ENCODE measurements at places on chromosomes 7 and 10.

DNA sequence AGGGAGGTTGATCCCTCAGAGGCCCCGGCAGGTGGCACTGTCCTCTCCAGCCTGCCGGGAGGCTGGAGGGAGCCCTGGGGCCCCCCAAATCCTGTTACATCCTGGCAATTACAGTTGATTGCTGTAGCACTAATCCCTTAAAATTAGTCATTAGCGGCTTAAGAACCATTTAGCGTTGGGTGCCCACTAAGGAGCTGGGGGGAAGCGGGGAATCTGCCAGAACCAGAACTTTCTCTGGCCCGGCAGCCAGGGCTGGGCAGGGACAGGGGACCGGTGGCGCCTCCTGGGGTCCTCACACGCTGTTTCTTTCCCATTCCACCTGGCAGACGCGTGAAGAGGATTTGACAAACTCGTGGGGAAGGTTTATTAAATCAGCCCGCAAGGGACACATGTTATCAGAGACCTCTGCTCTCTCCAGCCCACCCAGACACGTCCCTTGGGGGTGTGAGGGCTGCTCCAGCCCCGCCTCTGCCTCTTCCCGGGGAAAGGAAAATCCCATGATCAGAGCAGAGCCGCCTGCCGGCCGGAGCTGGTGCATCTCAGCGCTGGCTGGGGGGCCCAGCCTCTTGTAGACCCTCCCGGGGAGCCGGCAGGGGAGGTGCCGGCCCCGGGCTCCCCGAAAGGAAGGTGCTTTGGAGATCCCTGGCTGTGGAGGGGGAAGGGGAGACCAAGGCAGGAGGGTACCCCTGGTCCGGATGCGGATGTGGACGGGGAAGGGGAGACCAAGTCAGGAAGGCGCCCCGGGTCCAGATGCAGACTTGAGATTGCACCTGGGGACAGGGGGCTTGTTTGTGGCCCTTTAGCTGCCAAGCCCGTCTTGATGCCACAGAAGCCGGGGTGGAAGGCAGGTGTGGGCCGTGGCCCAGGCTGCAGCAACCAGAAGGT, 142.7 kb downstream of the ELFN1 start:
- no peak for DNase-seq

- DNase-seq: no peak
Measured at GRCh38 chr10:90204956-90205314, 503.5 kb downstream of the KIF20B start.

GRCh38 chr10:26550774-26551526, 112.8 kb downstream of the APBB1IP start:
- no peak for DNase-seq

DNA sequence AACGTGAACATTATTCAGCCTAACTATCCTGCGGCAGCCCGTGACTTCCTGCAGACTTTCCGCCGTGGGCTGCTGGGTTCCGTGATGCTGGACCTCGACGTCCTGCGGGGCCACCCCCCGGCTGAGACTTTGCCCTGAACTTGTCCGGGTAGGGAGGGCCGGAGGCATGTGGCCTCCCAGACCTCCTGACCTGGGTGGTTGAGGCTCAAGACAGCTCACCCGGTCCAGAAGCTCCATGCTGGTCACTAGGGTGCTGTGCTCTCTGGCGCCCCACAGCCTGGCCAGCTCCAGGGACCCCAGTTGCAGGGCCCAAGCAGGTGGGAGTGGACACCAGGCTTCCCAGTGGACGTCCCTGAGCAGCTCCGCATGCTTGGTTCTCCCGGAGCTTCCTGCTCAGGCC, 4.4 kb downstream of the SPRN start:
- no peak for DNase-seq

GRCh38 chr10:132739225-132739613, 46.7 kb downstream of the NKX6-2 start:
- DNase-seq: no peak

DNA sequence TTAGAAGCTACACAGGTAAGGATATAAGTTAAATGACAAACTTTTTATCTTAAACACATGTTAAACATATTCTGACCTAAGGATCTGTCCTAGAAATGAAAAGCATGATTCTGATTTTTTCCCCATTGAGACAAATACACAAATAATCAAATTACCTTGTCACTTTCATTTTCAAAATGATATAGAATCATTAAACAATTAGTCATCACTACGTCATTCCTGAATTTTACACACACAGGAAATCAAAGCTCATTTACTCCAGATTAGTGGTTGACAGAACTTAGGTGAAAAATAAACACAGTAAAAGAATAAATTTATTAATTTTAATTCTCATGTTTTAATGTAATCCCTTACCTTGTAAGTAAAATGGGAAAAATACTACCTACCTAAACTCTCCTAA, 89.0 kb downstream of the AASS start:
- no peak for DNase-seq

- DNase-seq: no peak
Measured at GRCh38 chr7:36790311-36790787, 66.1 kb upstream of the AOAH start.

GRCh38 chr7:137306748-137307147, 36.8 kb downstream of the PTN start:
- no peak for DNase-seq

DNA sequence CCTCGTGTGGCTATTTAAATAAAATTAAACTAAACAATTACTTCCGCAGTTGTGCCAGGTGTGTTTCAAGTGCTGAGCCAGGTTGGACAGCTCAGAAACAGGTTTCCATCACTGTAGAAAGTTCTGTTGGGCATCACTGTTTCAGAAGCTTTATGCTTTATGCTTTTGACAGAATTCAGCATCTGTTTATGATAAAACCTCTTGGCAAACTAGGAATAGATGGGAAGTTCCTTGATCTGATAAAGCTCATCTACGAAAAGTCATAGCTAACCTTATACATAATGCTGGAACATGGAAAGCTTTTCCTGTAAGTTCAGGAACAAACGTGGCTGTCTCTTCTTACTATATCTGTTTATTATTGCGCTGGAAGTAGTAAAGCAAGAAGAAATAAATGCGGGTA, 143.4 kb downstream of the DOCK1 start:
- DNase-seq: no peak

DNA sequence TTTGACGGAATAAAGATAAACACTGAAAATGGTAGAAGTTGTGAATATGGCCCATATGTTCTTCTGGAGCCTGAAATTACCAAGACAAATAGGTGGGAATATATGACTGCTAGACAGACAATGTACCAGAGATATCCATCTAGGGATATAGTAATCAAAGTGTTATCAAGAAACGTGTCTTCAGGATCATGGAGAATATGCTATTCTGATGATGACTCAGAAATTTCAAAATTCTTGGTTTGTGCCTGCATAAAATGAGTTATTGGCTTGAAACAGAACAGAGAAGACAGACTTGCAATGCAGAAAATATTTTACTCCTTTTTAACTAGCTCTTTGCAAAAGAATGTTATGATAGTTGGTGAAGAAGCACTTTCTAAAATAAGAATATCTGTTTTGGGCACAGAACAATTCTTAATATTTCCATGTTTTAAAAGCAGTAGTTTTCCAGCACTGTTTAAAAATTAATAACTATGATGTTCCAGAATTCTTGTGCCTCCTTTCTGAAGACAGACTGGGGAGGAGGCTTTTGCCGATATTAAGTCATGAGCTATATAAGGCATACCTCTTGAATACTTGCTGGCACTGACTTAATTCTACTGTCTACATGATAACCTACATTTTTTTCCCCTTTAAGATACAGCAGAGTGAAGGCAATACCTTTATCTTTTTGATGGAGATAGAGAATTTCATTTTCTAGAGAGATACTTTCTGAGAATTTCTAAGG, 34.4 kb upstream of the CABCOCO1 start:
- no peak for DNase-seq

- no peak for DNase-seq
Measured at GRCh38 chr7:137519181-137519691, 175.7 kb upstream of the PTN start.

DNA sequence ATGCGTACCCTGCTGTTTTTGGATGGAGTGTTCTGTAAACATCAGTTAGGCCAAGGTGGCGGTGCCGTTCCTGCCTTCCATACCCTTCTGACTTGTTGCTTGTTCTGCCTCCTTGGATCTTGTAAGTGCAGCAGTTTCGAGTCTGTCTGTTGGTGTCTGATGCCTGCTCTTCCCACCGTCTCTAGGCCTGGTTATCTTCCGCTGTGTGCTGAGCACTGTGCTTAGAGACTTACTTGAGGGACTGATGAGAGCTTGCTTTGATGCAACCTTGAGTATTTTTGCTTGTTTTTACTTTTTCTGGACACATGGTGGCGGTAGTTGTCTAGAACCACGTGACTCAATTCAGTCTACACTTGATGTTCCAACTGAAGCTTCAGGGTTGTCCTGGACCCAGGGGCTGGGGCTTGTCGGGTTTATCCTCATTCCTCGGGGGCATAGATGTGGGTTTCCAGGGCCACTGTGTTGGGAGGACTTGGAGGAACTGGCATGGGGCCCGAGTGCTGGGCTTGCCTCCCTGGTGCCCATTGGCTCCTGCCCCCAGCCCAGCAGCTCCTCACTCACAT, 14.4 kb upstream of the SPRN start:
- DNase-seq: peak; percentile 59

- DNase-seq: no peak
Measured at GRCh38 chr7:913736-914520, 37.6 kb downstream of the GET4 start.

DNA sequence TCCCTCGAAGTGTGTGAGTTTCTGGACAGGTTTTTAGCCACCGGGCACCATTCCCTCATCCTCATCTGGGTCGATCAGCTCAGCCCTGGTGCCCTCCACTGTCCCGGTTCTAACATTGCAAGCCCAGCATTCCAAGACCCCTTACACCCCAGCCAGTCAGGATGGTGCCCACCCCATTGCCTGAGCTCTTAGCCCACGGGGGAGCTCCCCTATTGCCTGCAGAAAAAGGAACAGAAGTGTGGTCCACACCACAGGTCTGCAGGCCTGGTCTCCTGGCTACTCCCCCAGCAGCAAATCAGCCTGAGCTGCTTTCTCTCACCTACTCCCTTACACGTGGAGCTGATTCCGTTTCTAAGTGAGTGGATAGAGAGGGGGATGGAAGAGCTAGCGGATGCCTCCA, 4.8 kb downstream of the CALML5 start:
- DNase-seq: no peak

DNA sequence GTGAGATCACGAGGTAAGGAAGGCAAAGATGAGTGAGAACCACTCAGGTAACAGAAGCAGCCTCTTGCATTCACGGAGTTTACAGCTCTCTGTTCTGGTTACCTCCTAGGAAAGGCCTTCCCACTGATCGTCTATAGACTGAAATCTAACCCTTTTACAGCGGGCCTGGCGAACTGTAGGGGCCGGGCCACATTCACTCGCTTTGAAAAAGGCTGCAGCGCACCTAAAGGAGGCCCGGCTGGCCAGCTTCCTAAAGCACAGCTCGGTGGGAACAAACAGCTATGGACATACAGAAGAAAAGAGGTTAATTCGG, 565 bp downstream of the ATP5MK start:
- no peak for DNase-seq

DNA sequence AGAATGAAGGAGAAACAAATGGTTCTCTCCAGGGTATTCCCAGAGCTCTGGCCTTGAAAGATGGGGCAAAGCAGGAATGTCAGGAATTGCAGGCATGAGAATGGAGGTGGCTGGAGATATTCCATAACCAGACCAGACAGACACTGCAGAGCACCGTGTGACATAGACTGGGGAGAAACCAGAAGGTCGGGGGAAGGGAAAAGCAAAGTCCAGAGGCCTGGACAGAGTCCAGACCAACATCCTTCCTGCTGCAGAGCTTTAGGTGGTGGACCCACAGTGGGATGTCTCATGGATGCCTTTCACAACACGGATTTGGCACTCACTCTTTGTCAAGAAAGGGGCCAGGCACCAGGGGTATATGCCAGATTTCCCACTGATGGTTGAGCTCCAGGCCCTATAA, 177.2 kb upstream of the INHBA start:
- DNase-seq: no peak

- DNase-seq: no peak
Measured at GRCh38 chr7:50725774-50726173, 56.9 kb downstream of the GRB10 start.

DNA sequence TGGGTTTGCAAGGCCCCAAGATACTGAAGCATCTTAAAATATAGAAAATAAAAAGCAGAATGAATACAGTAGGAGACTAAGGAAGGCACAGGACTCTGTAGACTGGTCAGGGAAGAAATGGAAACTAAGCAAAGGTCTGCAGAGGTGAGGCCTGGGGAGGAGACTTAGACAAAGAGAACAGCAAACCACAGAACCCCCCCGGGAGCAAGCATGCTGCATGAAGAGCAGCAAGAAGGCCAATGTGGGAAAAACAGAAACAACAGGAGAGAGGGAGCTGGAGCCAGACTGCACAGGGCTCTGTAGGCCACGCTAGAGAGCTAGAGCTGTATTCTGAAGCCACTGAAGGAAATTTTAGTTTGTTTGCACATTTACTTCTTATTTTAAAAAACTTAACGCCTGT, 45.7 kb upstream of the ARID5B start:
- DNase-seq: no peak

- no peak for DNase-seq
Measured at GRCh38 chr7:144474800-144475615, 71.5 kb upstream of the NOBOX start.

GRCh38 chr7:140127360-140128127, 49.2 kb downstream of the KDM7A start:
- no peak for DNase-seq

GRCh38 chr10:97781618-97782331, 10.0 kb upstream of the SFRP5 start:
- no peak for DNase-seq
